ENCODE measurements at places on chromosomes 5 and 9.

DNA sequence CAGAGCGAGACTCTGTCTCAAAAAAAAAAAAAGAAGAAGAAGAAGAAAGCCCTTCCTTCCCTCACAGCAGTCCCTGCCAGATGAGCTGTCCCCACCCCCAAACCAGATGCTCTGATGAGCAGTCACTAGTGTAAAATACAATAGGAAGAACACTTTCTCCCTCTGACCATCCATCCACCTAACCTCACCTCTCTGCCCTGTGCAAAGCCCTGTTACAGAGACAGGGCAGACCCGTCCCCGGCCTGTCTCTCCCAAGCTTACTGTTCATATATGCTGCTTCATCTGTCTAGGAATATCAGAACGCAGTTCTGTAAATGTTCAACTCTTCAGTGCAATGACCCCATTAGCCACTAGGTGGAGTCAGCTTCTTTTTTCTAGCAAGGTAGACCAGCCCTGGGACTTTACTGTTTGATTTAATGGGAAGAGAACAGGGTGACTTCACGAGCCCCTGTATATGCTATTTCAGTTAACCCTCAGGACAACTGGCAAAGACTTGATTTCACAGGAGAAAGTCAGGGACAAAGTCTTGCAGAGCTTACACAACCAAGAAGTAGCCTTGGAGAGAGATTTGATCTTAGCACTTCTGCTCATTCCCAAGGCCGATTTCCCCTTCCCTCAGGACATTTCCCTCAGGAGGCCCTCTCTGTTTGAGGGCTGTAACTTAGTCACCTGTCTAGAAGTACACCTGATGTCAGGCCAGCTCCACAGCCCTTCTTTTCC is 14.9 kb upstream of the FGFR4 start:
- DNase-seq, result peak; percentile 69

GRCh38 chr9:81476813-81477490 is 212.4 kb downstream of the TLE1 start:
- DNase-seq, result no peak

DNA sequence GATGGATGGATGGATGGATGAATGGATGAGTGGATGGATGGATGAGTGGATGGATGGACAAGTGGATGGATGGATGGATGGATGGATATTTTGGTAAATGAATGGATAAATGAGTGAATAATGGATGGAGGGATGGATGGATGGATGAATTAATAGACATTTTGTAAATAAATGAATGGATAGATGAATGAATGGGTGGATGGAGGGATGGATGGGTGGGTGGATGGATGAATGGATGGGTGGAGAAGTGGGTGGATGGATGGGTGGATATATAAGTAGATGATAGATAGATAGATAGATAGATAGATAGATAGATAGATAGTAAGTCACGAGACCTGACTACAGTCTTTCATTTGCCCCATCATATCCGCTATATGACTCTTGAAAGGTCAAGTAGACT is 82.7 kb upstream of the OLFM1 start:
- DNase-seq, result no peak

GRCh38 chr9:129504404-129504803 is 116.5 kb downstream of the C9orf50 start:
- DNase-seq, result no peak

GRCh38 chr5:161700065-161700464 is 14.5 kb downstream of the GABRA6 start:
- DNase-seq, result no peak

DNA sequence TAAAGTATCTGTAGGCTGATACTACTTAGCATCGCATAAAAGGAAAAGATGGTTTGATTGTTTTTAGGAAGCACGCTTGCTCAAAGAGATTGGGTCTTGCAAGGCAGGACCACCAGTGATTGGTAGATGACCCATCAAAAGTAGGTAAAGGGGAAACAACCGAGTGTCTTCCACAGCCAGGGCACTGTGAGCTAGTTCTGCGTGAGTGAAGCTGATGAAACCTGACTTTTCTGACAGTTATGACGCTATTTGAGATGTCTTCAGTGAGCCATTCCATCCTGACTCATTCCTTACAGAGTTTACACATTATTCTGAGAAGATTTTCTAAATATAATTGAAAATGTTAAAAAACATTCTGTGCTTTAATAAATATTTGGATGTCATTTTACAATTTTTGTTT is 49.7 kb downstream of the BASP1 start:
- DNase-seq, result no peak

DNA sequence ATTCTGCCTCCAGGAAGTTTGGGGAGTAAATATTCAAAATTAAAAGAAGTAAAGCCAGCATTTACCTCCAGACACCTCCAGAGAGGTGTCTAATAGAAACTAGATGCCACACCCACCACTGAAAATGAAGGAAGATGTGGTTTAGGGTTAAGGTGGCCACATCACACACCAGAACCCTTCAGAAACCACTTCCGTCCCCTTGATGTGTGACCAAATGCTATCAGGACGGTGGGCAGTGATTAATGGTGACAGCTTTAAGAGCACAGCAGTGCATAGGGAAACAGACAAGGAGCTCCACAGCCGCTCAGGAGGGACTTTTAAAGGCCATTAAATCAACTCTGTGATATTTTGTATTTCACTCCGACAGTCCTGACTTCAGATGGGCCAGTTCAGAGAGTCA is 295.2 kb downstream of the BRINP1 start:
- DNase-seq, result no peak

- DNase-seq, result no peak
Observed at GRCh38 chr9:98083061-98083501, 26.5 kb downstream of the NANS start.

DNA sequence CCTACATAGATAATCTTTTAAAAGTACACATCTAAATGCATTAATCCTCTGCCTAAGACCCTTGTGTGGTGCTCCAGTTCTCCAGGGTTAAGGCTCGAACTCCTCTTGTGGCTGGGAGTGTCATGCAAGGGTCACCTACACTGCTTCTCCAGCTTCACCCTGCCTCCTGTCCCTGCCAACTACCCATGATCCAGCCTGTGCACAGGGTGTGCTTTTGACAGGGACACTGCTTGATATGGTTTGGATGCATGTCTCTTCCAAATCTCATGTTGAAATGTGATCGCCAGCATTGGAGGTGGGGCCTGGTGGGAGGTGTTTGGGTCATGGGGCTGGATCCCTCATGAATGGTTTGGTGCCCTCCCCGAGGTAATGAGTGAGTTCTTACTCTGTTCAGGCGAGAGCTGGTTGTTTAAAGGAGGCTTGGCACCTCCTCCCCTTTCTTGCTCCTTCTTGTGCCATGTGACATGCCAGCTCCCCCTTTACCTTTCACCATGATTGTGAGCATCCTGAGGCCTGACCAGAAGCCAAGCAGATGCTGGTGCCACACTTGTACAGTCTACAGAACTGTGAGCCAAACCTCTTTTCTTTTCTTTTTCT is 48.5 kb downstream of the SLC22A5 start:
- no peak for DNase-seq

GRCh38 chr5:84191281-84191680 is 193.4 kb downstream of the EDIL3 start:
- no peak for DNase-seq

DNA sequence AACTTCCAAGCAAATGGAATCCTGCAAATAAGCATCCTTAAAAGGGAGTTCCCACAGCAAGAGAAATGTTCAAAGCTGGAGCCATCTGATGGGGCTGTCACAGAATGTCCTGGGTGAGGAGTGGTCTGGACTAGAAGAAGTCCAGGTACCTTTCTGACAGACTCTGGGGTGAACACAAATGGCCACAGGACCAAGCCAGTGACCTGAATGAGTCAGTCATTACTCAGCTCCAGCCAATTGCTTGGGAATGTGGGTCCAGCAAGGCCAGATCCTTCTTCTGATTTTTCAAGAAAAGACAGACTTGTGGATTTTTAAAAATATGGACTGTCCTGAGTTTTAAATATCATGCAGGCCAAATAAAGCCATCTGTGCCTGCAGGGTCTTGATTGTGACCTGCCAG is 30.1 kb downstream of the GALNT10 start:
- peak; percentile 45 for DNase-seq

DNA sequence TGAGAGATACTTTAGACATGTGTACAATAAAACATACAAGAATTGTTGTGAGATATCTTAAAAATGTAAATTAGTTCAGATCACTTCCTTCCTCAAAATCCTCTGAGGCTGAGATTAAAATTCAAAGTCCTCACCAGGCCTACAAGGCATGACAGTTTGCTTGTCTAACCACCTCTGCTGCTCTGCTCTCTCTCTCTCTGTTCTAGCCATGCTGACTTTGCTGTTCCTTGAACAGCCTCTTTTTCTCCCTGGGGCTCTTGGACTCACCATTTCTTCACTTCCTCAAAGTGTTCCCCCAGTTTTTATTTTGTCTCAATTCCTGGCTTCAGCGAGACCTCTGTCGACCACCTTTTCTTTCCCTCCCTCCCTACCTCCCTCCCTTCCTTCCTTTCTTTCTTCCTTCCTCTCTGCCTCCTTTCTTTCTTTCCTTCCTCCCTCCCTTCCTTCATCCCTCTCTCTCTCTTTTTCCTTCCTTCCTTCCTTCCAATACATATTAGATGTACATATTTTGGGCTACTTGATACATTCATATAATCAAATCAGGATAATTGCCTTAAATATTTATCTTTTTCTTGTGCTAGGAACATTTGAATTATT is 27.0 kb downstream of the CATSPER3 start:
- no peak for DNase-seq

DNA sequence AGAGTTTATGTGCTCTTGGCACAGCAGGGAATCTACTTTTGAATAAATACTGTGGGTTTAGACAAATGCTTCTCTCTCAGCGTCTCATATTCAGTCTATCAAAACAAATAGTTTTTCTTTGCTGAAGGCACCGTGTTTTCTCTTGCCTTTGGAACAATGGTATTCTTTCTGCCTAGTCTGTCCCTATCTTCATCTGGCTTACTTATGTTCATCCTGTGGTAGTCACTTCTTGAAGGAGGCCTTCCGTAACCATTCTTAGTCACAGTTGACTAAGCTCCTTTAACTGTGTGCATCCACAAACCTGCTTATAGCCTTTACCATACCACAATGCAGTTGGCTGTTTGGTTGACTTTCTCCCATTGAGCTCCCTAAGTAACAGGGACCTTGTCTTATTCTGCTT is 45.9 kb downstream of the LARP1 start:
- no peak for DNase-seq

GRCh38 chr9:117093891-117094844 is 320.7 kb downstream of the ASTN2 start:
- no peak for DNase-seq

DNA sequence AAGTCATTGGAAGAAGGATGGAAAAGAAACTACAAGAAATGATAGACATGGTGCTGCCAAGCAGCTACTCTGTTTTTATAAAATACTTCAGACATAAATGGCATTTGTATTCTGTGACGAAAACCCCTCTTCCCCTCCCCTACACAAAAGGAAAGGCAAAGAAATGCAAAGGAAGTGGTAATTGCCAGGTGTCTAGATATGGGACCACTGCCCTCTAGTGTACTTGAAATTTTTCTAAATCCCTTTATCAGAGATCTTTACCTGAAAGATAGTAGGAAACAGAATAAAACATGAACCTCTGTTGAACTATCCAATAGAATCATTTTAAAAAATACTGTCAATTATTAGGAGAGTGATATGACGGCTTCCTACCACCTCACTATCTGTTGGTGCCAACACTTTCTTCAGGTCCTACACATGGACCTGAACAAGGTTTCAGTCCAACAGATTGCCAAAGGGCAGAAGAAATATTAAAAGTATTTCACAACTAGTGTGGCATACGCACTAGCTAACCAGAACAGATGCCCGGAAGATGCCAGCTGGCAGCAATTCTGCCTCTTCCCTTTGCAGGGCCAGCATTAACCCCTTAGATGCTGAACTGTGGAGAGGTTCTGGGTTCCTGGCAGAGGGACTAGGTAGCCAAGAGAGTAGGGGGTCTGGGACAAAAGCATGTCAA is 104.1 kb downstream of the TSSK1B start:
- no peak for DNase-seq

DNA sequence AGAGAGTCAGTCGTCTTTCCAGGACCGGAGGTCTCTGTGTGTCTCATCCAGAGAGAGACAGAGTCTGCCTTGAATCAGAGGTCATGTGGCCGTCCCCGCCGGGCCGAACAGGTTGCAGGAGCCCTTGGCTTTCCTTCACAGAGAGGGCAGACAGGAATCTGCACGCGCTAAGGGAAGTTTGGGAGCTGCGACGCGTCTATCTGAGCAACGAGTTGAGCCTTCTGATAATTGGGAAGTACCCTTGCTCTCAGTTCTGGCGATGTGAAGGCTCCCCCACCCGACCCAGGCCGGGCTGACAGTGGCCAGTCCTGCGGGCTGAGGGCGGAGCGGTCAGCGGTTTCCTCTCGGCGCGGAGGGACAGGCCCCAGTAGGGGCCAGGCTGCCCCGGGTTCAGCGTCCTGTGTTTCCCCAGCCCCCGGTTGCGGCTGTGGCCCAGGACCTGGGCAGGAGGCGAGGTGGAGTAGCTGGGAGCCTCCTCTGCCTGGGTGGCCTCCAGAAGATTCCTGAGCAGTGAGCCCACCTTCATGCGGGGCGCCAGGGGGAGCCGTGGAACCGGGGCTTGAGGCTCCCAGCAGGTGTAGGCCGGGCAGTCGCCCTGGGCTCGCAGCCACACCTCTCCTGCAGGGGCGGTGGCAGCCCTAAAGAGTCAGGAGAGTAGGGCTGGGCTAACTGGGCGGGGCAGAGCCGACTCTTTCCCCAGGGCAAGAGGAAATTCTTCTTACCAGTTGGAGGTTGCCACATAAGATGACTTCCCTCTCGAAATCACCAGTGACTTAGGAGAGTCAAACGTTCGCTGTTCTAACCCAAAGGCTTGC is 13.9 kb downstream of the NR2F1 start:
- DNase-seq, result no peak

DNA sequence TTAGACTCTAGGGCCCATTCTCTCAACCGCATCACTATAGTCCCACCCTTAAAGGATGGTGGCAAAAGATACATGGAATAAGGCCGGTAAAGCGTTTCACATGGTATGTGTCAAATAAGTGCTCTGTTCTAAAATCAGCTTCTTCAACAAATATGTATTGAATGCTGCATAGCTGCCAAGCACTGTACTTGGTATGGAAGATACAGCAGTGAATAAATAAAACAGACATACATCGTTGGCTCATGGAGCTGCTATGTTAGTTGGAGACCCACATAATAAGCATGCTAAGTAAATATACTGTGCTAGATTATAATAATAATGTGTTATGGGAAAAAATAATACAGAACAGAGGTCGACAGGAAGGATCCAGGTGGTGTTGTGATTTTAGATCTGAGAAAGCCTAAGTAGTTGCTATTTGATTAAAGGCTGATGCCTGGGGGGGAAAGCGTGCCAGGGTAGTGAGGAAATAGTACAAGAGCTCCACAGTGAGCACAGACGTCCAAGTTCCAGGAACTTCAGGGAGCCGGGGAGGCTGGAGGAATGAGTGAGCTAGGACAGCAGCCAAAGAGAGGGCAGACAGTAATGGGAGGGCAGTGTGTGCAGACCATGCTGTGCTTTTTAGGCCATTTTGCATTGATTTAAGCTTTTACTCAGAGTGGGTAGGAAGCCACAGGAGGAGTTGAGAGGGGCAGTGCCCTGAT is 93.7 kb downstream of the JAKMIP2 start:
- no peak for DNase-seq

GRCh38 chr9:136631038-136632000 is 31.4 kb upstream of the EGFL7 start:
- peak; percentile 42 for DNase-seq

GRCh38 chr5:94223235-94223634 is 395.2 kb downstream of the KIAA0825 start:
- DNase-seq, result no peak
